ENCODE measurements at places on chromosomes 12 and 14. TPM values are rescaled to one million over a fixed set of nuclear protein-coding genes. Genes with fewer than 3 reads are reported as not detected.

DNA sequence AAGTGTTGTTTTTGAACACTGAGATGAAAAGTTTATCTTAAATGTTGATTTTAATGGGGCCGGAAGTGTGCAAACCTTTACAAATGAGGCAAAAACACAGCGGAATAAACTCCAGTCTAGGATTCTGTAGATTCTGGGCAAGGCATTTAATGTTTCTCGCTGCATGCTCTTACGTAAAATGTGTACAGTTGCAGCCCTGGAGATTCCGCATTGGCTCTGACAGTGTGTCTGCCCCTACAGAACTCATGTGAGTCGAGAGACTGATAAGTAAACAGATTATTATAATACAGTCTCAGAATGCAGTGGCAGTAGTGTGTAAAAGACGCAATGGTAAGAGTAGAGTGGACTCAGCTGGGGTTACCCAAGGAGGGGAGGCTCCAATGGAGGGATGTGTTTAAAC is 33.6 kb downstream of the LRRK2 start:
- DNase-seq = no peak

GRCh38 chr14:58914279-58914855 is 274.1 kb upstream of the DAAM1 start:
- no peak for DNase-seq

Gene LRRC10
- not detected for polyA plus RNA-seq

- no peak for DNase-seq
These were observed 355.3 kb downstream of the GLT1D1 start for GRCh38 chr12:129208566-129208965.

GRCh38 chr12:88142610-88142991 is 494 bp downstream of the TMTC3 start:
- peak; percentile 9 for DNase-seq

DNA sequence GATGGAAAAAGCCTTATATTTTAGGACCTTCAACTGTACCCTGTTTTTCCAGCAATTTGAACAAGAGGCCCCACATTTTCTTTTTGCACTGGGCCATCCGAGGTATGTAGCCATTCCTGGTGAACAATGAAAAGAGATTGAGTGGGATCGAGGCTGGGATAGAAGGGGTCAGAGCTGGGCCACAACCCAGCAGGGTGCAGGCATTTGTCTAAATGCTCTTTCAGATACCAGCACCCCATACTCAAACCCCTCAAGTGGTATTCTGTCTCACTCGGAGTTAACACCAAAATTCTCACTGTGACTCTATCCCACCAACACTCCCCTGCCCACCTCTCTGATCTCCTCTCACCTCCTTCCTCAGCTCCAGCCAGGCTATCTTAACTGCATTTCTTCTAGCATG is 26.8 kb downstream of the DUSP6 start:
- no peak for DNase-seq

Gene ZNF384
- 84.4 TPM for polyA plus RNA-seq

Gene ARMH4
- 77.3 TPM for polyA plus RNA-seq

- no peak for DNase-seq
These were observed 73.8 kb downstream of the DIO3 start for GRCh38 chr14:101634850-101635748.

Gene LRP1-AS
- polyA plus RNA-seq = not detected

Gene CPNE6
- polyA plus RNA-seq = not detected

Gene CNTN1
- 64.4 TPM for polyA plus RNA-seq

DNA sequence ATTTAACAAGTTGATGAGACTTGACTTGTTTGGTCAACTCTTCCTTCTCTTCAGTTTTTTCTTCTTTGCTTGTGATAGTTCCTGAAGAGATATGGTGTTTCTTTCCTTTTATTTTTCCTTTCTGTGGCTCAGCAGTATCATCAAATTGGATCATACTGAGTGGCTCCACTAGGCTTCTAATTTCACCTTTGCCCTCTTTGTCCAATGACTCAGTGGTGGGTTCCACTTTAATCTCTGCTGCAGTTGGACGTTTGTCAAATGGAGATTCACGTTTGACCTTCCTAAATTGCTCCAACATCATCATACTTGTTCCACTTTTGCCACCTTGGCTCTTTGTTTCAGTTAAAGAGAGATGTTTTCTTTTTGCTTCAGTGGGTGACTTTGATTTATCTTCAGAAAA is 41.5 kb downstream of the FAM186A start:
- no peak for DNase-seq

DNA sequence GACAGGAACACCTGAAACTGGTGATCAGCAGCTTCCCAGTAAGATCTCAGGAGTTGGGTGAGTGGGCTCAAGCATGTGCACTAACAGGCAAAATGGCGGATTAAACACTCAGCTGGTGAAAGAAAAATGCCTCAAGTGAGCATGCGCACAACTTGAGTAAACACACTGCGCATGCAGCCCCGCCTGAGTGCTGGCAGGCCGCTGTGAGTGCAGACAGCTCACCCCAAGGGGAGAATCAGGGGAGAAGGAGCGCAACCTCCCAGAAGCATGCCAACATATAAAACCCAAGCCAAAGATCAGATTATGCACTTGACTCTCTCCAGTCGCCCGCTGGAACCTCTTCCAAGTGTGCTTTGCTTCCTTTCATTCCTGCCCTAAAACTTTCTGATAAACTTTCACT is 125.8 kb downstream of the VRK1 start:
- no peak for DNase-seq

- DNase-seq = no peak
These were observed 39.6 kb downstream of the TEAD4 start for GRCh38 chr12:2998789-2999264.

DNA sequence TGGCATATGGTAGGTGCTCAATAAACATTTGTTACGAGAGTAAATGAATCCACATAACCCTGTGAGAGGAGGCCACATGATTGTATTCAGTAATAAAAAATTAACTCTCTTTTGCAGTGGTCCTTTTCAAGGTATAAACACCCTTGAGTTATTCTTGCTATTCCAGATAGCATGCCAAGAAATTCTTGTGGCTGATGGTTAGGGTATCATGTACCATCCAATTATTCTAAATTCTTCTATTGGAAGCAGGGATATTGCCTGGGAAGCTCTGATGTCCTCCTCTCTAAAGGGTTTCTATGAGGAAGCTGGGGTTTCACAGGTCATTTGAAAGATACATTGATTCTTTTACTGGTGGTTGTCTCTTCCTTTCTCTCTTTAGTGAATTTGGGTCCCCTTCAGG is 10.1 kb downstream of the AKAP6 start:
- no peak for DNase-seq

Gene EIF2S3B
- polyA plus RNA-seq = 1.5 TPM

DNA sequence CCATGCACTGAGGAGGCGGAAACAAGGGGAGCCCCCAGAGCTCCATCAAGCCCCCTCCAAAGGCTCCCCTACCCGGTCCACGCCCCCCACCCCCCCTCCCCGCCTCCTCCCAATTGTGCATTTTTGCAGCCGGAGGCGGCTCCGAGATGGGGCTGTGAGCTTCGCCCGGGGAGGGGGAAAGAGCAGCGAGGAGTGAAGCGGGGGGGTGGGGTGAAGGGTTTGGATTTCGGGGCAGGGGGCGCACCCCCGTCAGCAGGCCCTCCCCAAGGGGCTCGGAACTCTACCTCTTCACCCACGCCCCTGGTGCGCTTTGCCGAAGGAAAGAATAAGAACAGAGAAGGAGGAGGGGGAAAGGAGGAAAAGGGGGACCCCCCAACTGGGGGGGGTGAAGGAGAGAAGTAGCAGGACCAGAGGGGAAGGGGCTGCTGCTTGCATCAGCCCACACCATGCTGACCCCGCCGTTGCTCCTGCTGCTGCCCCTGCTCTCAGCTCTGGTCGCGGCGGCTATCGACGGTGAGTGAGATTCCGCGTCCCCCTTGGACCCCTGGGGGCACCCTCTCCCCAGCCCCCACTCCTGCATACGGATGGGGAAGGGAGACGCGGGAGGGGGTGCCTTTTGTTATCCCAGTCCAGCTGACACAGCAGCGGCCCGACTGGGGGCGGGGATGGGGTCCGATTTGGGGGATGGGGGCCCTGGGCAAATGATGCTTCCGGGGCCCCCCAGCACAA is 400 bp downstream of the LRP1 start:
- no peak for DNase-seq

- DNase-seq = no peak
These were observed 1.9 kb downstream of the TRIM9 start for GRCh38 chr14:51092965-51093364.

DNA sequence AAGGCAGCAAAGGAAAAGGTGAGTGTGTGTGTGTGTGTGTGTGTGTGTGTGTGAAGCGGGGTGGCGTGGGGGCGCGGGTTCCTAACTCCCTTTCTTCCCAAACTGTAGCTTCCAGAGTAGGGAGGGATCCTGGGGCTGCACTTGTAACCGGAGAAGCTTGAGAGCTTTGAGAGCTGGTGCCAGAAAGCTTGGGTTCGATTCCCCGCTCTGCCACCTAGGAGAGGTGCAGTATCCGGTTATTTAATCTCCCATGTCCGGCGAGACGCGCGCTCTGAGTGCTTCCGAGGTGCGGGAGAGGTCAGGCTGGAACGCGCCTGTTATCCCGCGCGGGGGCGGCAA is 7.2 kb upstream of the RACGAP1 start:
- no peak for DNase-seq

DNA sequence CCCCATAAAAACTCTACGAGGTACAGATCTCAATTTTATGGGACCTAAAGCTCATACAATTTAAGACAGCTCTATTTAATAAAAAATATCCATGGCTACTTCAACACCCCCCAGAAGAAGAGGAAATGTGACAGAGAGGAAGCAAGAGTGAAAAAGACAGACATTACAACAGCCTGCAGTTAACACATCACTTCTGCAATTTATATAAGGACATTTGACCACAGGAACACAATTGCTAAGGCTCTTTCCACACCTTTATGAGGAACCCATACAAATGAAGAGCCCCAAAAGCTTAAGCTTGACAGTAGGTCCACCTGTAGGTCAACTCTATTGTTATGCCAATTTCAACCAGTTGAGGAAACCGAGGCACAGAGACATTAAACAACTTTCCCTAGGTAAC is 5.6 kb downstream of the OR10P1 start:
- DNase-seq = no peak

All from right renal pelvis (tissue), 4 donors.